ENCODE measurements at places on chromosomes 11 and 22. TPM values are rescaled to one million over a fixed set of nuclear protein-coding genes. Genes with fewer than 3 reads are reported as not detected.

Gene CELSR1
- 74.3 TPM for total RNA-seq

Gene OR2AG1
- under 0.01 TPM for total RNA-seq

Gene GNAZ
- total RNA-seq = 0.57 TPM

Gene NOL12
- total RNA-seq = 26.6 TPM

Gene TOLLIP
- total RNA-seq = 40.3 TPM

Gene APOA4
- not detected for total RNA-seq

Gene OR4D5
- total RNA-seq = not detected

Gene ACTN3
- total RNA-seq = 0.06 TPM

Gene DUSP8
- total RNA-seq = 0.32 TPM

Gene RANGAP1
- total RNA-seq = 181 TPM

Gene NFAM1
- not detected for total RNA-seq

Gene KRTAP5-2
- total RNA-seq = not detected

Gene OR52H1
- total RNA-seq = 0.38 TPM

Gene GTF2H1
- 27.8 TPM for total RNA-seq

Gene PKDREJ
- under 0.01 TPM for total RNA-seq

Gene ROBO4
- 204 TPM for total RNA-seq

Gene SLC17A6
- not detected for total RNA-seq

Gene ART1
- not detected for total RNA-seq

Gene NEFH
- 0.65 TPM for total RNA-seq

Gene MMP12
- total RNA-seq = not detected

Gene C22orf15
- total RNA-seq = 0.81 TPM

Gene BEST1
- not detected for total RNA-seq

Gene POU2F3
- not detected for total RNA-seq

Gene KRTAP5-5
- total RNA-seq = not detected

Gene PVALB
- total RNA-seq = not detected

Gene TMPRSS5
- 0.16 TPM for total RNA-seq

Gene CYTH4
- total RNA-seq = 0.06 TPM

Gene KCNE3
- 1.1 TPM for total RNA-seq

Gene CREB3L1
- total RNA-seq = 0.25 TPM

Gene MS4A12
- total RNA-seq = not detected

Gene FERMT3
- 2.8 TPM for total RNA-seq

Gene NTM
- 0.06 TPM for total RNA-seq

Gene GLYATL2
- not detected for total RNA-seq

Gene C11orf86
- total RNA-seq = not detected

Gene APOBEC3B
- total RNA-seq = 0.82 TPM

Gene APOL3
- total RNA-seq = 194 TPM

Gene CSNK2A3
- 7.4 TPM for total RNA-seq

Gene IL17RA
- 5.2 TPM for total RNA-seq

Gene ZP1
- not detected for total RNA-seq

Gene SLC25A17
- total RNA-seq = 22.3 TPM

Gene YAP1
- total RNA-seq = 16.7 TPM

Gene CCND1
- total RNA-seq = 954 TPM

Gene MAJIN
- not detected for total RNA-seq

Gene MS4A14
- total RNA-seq = not detected

Gene OR52I1
- total RNA-seq = not detected

Gene MIOX
- not detected for total RNA-seq

Gene PATE4
- under 0.01 TPM for total RNA-seq

Gene ALG9
- 14.2 TPM for total RNA-seq
